Foreskin keratinocyte (primary cell): ENCODE measurements at places on chromosomes 7 and 10.

- no peak for DNase-seq
Measured at GRCh38 chr7:147438216-147438615, 1152.3 kb upstream of the C7orf33 start.

DNA sequence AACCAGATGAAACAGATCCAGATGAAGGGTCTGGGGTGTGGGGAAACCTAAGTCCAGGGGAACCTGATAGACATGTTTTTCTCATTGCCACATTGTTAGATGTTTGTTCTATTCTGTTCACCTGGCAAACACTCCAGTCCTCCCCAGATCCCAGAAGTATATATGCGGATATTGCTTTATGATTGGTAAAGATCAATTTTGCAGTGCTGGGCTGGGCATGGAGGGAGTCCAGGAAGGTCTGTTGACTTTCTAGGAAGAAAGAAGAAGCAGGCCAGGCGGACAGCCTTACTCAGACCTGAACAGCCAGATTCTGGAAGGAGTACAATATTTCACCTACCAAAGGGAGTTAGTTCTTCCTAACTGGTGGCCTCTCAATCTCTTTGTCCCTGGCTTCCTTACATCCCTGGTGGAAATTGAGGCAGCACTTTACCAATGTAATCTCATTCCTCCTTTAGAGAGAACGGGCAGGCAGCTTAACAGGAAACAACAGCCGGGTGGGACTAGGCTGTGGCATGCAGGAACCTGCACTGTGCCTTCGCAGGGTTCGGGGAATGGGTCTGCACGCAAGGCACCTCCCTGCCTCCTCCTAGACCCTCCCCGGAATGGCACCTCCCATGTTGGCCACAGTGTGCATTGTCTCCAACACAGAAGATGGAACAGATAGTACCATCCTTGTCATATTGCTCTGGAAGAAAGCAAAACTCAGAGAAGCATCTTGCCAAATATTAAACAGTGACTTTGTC is 930 bp downstream of the GIMAP6 start:
- no peak for DNase-seq

DNA sequence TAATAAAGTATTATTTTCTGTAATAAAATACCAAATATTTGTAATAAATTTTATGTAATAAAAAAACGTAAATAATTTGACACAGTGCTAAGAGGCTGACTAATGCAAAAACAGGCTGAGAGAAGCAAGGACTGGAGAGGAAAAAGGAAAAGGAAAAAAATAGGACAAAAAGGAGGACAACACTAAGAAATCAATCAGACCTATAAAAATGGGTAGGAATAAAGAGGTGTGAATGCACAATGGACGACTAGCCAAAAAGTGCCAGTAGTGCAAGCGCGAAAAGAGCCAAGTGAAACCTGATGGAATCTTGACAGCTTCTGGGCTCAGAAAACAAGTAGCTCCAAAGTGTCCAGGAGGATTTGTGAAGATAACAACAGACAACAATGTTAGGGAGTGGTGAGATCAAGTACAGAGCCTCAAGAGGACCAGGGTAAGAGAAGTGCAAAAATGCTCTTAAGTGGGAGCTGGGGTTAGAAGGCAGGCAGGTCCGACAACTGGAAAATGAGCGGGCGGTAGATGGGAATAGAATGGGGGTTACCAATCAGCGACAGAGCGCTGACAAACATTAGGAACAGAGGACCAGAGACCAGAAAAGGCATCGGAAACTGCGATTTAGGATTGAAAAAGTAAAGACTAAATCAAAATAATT is 1.2 kb downstream of the BRAF start:
- DNase-seq, result no peak

DNA sequence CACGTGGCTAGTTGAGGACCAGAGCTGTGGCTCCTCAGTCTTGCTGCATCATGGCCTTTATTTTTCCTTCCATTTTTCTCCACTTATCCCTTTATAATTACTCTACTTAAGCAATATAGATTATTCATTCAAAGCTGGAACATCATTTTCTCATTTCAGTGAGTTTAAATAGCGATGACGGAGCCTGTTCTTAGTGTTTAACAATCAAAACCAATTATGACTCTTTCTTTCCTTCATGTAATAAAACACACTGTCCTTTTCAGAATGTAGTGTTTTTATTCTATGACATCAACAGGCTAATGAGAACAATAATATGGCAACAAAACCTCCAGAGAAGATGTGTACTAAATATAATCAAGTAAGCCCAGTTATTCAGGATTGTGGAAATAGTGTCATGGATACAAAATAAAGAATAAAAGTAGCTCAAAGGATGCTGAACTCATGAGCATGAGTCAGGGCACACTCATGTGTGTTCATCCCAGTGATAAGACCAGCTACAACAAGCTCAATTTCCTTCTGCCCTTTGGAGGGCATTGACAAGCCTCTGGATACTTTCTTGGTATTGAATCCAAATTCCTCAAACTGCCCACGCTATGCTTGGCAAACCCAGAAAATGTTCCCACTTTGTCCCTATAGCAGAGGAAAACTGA is 188.4 kb downstream of the CYP26A1 start:
- peak; percentile 79 for DNase-seq

- peak; percentile 42 for DNase-seq
Measured at GRCh38 chr10:10499839-10500238, 517.8 kb upstream of the CELF2 start.

- no peak for DNase-seq
Measured at GRCh38 chr10:69345890-69346474, 67.7 kb downstream of the HK1 start.

- DNase-seq, result no peak
Measured at GRCh38 chr10:121516093-121516865, 82.0 kb downstream of the FGFR2 start.

DNA sequence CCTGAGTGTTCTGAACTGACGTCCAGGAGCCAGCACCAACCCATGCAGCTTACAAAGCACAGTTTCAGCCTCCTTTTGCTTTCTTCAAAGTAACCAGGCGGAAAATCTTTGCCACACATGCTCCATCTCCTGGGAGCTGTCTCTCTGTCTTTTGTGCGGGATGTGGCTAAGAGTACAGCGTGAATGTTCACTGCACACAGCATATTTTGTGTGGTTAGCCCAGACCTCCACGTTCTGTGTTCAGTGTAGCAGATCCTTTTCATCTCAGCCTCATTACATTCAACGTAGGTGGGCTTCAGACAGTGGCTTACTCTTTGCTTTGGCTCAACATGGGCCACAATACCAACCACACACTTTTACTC is 200.8 kb downstream of the TNS3 start:
- DNase-seq, result no peak

- DNase-seq, result no peak
Measured at GRCh38 chr7:38629651-38630510, 1.3 kb downstream of the AMPH start.

- DNase-seq, result no peak
Measured at GRCh38 chr7:103989200-103989784, at the start of gene RELN. Gene RELN, minus strand, starts transcription at chr7:103989658. Its CDS starts 302 bp downstream, at chr7:103989356.

GRCh38 chr7:156773966-156774365 is 119.0 kb downstream of the LMBR1 start:
- no peak for DNase-seq

DNA sequence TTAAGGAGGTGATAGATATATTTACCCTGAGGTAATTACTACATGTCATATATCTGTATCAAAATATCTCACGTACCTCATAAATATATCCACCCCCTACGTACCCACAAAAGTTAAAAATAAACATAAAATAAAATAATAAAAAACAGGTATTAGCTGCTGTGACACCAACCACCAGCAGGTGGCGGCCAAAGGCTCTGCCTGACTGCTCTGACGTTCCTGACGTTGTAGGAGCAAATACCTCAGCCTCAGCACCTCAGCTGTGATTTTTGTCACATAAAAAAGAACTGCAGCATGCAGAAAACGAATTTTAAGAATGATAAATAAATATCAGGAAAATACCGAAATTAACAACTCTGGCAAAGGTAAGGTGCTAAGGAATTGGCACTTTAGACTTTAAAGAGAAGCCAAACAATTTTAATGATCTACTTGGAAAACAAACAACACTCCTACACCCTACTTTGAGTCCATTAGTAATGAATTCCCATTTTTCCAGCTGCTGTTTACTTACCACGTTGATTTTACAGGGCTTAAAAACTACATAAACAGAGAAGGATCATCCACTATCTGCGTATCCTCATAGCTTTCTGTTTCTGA is 125.4 kb upstream of the TARP start:
- DNase-seq, result peak; percentile 9

DNA sequence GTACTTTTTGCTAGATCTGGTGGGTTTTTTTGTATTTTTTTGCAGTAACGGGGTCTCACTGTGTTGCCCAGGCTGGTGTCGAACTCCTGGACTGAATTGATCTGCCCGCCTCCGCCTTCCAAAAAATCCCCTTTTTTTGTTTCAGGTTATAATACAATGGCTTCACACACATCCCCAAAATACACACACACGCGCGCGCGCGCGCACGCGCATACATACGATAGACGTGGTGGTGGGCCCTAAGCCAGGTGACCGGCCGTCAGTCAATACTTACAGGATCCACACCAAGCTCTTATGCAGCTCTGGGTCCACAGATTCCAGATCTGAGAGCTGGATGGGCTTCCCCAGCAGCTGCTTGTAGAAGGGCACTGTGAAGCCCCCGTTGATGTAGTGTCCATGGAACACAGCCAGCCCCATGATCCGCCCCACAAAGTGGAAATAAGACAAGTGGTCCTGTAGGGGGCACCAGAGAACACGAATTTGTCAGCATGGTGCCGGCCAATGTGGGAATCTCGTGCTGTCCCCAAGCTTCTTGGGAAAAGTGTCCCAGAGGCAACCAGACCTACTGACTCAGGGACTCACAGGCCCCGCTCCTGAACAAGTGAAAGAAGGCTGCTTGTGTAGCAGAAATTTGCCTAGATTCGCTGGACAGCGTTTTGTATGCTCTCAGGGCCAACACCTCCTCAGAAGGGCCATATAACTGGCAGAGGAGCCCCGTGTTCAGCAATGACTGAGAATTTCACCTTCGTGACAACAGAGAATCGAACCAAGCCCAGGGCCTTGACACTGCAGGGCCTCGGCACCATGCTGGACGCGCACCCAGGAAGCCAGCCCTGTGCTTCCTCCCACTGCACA is 103.6 kb downstream of the SMURF1 start:
- peak; percentile 29 for DNase-seq

DNA sequence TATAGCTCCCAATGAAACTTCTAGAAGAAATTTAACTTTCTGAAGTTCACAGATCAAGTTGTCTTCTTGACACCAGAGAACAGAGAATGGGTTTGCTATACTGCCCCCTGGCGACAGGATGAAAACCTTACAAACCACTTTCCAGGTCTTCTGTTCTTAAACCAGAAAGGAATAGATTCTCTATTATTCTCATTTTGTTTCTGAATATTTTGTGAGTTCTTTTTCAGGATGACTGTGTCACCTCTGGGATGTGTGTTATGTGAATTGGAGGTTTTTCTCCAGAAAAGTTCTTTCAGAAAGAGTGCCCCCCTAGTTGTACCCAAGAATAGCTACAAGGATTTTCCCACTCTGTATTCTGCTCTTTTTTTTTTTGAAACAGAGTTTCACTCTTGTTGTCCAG is 6.3 kb downstream of the IFT22 start:
- DNase-seq, result peak; percentile 35

GRCh38 chr10:76906256-76906655 is 731.4 kb downstream of the KCNMA1 start:
- DNase-seq, result no peak

DNA sequence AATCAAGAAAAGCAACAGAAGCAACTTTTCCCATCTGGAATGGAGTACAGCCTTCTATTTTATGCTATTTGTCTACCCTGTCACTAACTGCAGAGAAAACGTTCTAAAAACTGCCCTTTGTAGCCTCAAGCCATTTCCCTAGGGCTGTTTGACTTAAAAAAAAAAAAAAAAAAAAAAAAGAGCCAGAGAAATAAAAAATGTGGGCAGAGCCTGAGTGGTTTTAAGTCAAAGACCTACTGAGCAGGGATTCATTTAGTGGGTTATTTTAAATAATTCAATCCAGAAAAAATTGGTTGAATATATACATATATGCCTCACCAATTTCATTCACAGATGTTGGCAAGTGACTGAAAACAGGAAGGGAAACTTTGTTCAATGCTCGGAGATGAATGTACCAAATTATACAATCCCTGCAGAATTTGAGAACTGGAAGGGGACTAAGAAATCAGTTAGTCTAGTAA is 75.2 kb downstream of the PPP1R3C start:
- DNase-seq, result no peak

DNA sequence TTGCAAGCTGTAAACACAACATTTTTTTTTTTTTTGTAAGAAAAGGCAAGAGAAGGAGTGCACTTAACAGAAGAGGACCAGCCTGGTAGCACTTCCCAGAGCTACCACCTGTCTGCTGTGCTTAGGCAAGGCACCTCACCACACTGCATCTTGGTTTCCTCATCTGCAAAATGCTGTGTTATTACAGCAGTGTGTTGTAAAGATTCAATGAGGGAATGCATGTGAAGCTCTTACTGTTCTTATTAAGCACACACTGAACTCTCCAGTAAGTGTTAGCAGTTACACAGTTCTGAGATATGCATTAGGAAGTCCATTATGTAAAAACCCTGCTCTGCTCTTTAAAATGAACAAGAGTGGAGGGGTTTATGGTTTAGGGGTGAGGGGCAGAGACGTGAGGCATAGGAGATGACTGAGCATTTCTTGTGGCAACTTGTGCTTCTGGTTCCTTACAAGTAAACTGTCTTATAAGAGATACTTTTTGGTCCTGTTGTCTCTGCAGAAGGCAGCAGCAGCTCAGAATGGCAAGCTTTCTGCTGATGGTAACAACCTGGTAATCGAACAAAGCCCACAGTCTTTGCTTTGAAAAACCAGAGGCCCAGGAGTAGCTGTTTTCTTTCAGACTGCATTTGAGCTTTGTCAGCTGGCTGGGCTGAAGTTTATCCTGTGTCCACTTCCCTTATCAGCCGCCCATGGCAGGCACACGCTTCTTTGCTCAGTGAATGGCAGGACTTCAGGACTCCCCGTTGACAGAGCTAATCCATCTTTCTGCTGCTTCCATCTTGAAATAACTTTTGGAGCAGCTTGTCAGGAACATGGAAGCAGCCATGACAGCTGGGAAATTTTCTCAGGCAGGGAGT is 98.8 kb upstream of the BMPER start:
- DNase-seq, result peak; percentile 35

GRCh38 chr7:99039384-99039891 is 104.5 kb downstream of the SMURF1 start:
- no peak for DNase-seq

GRCh38 chr7:108099713-108100112 is 30.4 kb downstream of the LAMB4 start:
- no peak for DNase-seq

GRCh38 chr10:43064331-43065075 is 12.4 kb upstream of the RET start:
- no peak for DNase-seq

DNA sequence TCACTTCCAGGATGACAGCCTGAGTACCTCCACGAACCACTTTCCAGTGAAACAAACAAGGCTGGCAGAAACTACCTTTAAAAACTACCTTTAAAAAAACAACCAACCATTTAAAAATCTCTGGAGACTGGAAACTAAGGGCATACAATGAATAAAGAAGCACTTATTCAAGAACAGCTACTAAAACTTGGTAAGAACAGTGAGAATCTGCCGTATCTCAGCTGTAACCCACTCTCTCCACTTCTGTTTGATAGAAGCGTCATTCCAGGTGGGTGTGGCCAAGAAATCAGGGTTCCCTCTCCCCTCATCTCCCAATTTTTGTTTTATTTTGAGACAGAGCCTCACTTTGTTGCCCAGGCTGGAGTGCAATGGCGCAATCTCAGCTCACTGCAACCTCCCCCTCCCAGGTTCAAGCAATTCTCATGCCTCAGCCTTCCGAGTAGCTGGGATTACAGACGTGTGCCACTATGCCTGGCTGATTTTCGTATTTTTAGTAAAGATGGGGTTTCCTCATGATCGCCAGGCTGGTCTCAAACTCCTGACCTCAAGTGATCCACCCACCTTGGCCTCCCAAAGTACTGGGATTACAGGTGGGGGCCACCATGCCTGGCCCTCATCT is 158.8 kb upstream of the CHST15 start:
- no peak for DNase-seq
